ENCODE measurements at places on chromosomes 3 and 15. TPM values are rescaled to one million over a fixed set of nuclear protein-coding genes. Genes with fewer than 3 reads are reported as not detected.

Gene CASR
- total RNA-seq, result not detected

Gene ETV5
- total RNA-seq, result 24.8 TPM

Gene NTRK3
- total RNA-seq, result 0.73 TPM

Gene TGFBR2
- total RNA-seq, result 132 TPM

Gene PLSCR4
- total RNA-seq, result 67.3 TPM

Gene DAPK2
- 19.8 TPM for total RNA-seq
